ENCODE measurements at places on chromosomes 4 and X.

DNA sequence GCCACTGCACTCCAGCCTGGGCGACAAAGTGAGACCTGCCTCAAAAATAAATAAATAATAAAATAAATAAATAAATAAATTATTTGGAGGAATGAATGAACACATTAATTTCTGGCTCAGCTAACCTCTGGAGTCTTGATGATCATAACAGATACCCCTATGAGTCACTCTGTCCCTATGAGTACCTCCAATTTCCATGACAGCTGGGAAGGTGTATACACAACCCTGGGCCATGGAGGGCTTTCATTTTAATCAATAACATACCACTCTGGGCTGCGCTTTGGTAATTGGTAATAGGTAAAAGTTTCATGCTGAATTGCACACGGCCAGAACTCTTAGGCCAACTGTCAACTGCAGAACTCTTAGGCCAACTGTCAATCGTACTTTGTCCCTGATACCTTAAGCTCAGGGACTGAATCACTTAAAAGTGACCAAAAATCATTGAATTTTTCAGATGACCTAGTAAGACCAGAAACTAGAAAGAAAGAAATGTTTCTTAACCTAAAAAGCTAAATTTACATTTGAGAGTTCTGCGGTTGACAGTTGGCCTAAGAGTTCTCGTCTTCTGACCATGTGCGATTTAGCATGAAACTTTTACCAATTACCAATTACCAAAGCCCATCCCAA, 112.4 kb downstream of the ATP11C start:
- DNase-seq, result no peak

DNA sequence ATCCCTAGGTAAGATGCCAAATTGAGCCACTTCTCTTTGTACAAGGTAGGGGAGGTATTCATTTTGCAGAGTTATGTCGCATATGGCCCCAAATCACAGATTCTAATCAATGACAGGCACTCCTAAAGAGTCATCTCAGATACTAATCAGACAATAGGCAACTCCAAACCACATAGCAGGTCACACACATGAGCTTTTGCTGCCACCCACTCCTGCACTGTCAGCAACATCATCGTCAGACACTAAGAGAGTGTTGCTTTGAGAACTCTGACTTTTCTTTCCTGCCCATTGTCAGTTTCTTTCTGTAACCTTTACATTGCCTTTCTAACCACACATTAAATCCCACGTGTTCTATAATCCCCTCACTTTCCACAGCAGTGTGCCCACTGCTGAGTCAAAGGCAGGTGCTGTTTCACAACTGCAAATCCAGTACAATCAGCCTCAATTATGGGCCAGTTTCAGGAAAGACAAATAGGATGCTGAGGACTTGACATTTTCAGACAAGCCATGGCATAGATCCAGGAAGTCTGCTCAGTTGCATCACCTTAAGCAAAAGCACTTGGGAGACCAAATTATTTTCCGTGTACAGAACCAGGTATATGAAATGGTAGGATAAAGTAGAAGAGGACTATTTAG, 23.5 kb downstream of the TMEM31 start:
- DNase-seq, result no peak

DNA sequence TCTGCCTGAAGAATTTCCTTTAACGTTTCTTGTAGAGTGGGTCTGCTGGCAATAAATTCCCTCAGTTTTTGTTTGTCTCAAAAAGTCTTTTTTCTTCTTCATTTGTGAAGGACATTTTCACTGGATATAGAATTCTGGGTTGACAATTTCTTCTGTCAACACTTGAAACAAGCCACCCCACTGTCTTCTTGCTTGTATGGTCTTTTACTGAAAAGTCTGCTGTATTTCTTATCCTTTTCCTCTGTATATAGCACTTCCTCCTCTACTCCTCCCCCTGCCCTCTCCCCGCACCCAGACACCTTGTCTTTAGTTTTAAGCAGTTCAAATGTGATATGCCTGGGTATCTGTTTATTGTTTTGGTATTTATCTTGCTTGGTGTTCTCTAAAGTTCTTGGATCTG, 23.3 kb downstream of the SLC9A7 start:
- no peak for DNase-seq

- DNase-seq, result no peak
Observed at GRCh38 chr4:99578714-99579113, 4.1 kb downstream of the MTTP start.

DNA sequence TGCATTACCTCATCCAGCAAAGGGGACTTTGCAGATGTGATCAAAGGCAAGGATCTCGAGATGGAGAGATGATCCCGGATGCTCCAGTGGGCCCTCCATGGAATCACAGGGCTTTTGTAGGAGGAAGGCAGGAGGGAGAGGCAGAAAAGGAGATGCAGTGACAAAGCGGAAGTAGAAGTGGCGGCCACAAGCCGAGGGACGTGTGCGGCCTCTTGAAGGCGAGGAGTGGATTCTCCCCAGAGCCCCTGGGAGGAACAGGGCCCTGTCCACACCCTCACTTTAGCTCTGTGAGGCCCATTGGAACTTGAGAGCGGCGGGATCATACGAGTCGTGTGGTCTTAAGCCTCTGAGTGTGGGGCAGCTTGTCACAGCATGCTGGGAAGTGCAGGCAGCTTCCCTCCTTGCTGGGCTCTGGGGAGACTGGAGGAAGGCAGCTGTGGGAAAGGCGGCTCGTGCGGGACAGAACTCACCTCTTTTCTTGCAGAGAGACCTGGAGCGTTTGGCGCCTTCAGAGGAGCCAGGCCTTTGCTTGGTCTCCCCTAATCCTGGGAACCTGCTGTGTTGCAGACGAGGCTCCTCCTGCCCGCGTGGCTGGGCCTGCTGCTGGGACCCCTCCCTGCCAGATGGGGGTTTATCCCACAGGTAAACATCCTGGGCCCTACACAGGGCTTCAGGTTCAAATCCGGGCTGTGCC, 10.2 kb downstream of the SH3TC1 start:
- DNase-seq, result no peak

DNA sequence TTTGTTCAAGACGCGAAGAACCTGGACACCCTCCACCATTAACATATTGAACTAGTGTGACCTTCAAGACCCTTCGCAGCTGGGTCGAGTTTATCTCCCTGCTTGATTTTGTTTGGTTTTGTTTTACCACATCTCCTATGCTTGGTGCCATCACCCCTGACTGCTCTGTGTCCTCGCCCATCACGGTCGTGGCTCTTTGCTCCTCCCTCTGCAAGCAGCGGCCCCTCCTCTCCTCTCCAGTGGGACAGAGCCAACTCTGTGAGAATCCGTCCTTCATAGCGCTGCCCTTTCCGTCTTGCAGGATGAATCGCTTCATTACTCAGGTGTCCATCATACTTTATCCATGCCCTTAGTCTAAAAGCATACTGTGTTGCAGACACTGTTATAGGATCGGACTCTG, 9.1 kb upstream of the FAM149A start:
- DNase-seq, result no peak

Measured in RCC 7860 (cell line).